ENCODE measurements at places on chromosomes 11 and 22.

DNA sequence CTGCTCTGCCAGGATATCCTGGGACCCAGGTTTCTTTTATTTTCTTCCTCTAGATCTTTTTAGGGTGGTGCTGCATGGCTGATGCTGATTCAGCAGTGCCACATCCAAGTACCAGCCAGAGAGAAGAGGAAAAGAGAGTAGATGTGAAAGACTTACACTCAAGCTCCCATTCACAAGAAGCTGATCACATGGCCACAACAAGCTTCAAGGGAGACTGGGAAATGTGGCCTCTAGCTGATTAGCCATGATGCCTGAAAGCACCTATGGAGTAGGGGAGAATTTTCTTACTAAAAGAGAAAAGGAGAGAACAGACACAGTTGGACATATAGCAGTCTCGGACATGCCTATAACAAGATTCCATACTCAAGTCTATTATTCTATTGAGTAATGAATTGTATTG is 34.4 kb upstream of the FJX1 start:
- DNase-seq, result no peak

- DNase-seq, result no peak
Observed at GRCh38 chr11:116117331-116118137, 613.3 kb upstream of the CADM1 start.

- DNase-seq, result no peak
Observed at GRCh38 chr11:131904756-131905155, 534.3 kb downstream of the NTM start.

DNA sequence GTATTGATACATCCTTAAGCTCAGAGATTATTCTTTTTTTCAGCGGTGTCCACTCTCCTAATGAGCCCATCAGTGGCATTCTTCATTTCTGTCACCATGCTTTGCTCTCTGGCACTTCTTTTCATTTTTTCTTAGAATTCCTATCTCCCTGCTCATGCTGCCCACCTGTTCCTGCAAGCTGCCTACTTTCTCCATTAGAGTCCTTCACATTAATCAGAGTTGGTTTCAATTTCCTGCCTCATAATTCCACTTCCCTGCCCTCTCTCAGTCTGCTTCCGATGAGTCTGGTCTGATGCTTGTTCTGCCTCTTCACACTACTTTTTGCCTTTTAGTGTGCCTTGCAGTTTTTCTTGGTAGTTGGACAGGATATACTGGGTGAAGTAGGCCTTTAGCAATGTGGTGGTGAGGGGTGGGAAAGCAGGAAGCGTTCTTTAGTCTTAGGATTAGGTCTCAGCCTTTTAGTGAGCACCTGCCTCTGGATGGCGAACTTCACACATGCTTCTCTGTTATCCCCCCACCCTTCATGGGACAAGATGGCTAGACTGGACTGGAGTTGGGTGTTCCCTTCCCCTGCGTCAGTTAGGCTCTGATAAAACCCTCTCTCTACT is 53.6 kb downstream of the CECR2 start:
- no peak for DNase-seq

DNA sequence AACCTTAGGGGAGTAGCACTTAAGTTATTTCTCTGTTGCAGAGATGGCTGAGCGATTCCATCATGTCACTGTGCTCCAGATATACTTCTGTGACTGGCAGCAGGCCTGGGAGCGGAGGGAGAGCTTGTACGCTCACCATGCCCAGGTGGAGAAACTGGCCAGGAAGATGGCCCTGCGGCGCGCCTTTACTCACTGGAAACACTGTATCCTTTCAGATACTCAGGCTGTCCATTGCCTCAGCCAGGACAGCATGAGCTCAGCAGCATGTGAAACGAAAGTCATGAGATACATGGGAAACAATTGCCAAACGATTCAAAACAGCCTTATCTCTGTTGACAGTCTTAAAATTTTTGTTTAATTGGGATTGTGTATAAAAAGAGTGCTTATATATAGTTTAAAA is 78.9 kb downstream of the SFI1 start:
- no peak for DNase-seq

- no peak for DNase-seq
Observed at GRCh38 chr11:100805506-100806199, 118.6 kb downstream of the ARHGAP42 start.

DNA sequence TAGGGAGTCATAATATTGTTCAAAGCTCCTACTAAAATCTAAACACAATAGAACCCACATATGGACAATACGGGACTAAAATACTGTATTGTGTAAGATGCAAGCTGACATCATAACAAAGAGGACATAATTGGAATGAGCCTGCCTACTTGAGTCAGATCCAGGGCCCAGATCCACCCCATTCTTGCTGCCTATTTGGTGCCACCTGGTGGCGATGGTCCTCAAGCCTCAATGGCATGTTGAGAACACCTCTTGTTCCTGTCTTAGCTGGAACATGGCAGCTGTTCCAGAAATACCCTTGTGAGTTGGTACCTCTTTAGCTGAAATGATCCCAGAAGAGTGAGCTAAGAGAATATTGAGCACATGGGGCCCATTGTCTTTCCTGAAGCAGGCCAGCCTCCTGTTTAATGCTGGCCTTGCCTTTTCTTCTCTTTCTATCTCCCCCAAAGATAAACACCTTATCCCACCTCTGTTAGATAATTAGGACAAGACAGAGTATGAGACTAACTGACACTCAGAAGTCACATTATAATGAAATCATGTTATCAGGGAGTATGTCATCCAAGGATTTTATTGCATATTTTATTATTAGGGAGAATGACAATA is 680.9 kb upstream of the ANO5 start:
- DNase-seq, result peak; percentile 68

DNA sequence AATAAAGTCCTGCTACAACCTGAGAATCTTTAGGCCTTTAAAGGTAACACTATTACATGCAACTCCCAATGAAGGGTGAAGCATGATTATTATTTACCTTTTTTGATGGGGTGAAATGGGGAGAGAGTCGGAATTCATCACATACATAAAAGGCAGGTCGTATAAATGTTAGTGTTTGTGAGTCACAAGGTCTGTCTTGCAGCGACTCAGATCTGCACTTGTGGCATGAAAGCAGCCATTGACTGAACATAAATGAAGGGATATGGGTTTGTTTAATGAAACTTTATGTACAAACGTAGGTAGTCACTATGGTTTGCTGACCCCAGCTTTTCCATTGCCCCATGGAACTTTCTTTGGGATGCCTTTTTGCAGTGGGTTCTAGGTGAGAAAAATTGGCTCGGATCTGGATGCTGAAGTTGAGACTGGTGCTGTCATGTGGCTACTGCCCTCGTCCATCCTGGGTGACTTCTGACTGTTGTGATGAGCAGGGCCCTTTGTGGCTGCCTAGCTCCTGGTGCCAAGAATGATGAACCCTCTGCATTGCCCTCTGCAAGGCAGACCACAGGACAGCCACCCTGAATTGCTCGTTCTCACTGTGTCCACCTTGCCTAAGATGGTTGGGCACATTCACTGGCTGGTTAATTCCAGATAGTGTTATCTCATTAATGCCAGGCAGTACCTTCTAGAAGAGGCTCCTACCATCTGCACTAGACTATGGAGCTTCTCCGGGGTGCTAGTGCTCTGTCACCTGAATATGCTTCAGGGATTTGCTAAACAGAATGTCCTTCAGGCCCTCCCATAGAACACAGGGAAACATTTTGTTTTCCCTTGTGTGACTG is 11.3 kb downstream of the GGTLC2 start:
- DNase-seq, result no peak

DNA sequence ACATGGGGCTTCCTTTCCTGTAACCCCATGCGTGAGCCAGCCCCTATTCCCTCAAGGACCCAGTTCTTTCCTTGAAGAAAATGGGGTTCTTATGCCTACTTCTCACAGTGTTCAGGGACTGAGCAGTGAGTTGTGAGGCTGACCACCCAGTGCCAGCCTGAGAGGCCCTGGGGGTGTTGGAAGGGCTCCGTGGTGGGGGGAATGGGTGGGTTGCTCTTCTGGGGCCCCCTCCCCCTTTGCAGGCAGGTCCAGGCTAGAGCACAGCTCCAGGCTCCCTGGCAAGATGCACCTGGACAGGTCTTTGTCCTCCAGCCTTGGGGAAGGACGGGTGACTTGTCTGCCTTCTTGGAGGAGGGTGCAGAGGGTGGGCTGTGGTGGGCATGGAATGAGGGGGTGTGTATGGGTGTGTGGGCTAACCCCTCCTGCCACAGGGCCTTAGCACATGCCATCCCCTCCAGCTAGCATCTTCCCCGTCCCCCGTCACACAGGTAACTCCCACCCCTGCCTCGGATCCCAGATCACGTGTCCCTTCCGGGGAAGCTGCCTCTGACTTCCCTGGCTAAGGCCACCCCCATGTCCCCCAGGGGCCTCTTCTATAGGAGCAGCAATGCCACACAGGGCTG is 64.6 kb downstream of the MYEOV start:
- no peak for DNase-seq

DNA sequence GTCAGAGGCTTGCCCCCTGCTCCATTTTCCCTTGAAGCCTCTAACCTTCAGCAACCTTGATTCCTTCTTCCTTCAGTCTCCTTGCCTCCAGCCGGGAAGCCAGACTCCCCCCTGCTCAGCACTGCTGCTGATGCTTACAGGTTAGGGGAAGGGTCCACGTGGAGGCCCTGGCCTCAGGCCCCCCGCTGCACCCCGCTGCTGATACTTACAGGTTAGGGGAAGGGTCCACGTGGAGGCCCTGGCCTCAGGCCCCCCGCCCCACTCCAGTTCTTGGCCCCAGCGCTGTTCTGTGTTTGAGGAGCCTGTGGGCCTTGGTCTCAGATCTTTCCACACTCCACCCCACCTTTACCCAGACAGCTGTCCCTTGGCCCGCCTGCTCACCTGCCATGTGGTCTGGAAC is 25.6 kb upstream of the PKNOX2 start:
- DNase-seq, result no peak

DNA sequence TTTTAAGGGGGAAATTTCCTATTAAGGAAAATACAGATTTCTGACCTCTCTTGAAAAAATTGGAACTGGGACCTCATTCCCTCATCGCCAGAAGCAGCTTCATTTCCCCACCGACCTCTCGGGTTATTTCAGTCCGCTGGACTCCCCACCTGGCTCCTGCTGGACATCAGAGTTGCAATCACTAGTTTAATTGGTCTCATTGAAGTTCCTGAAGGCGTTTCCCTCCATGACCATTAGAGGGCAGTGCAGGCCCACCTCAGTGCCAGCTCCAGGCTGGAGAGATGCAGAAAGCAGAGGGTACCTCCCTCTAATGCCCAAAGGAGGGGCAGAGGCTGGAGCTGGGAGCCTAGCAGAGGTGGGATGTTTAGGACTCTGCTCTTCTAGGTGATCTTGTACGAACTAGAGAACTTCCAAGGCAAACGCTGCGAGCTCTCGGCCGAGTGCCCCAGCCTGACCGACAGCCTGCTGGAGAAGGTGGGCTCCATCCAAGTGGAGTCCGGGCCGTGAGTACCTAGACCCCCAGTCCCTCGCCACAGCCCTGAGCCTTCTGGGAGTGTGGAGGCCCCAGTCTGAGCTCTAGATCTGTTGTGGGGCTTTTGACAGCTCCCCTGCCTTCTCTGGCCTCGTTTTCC is 2.7 kb downstream of the CRYBB3 start:
- DNase-seq, result peak; percentile 47

GRCh38 chr11:118156531-118157185 is 4.0 kb upstream of the SCN4B start:
- no peak for DNase-seq

All from hematopoietic multipotent progenitor cell (in vitro differentiated cells).